Ovary (tissue), 10 donors: ENCODE measurements at places on chromosomes 1 and 21. TPM values are rescaled to one million over a fixed set of nuclear protein-coding genes. Genes with fewer than 3 reads are reported as not detected.
A peak's percentile ranks its signal among the peaks of the same experiment; 100 is the strongest.

Gene BTBD8
- 2.0 TPM for total RNA-seq

Gene TMEM51
- total RNA-seq, result 19.1 TPM

Gene TRIM58
- total RNA-seq, result 0.13 TPM

Gene TMEM61
- 0.60 TPM for total RNA-seq

Gene S100A7A
- not detected for total RNA-seq

Gene RNASEL
- 9.2 TPM for total RNA-seq

GRCh38 chr1:194267021-194267420, 1080.6 kb upstream of the B3GALT2 start:
- H3K4me1 ChIP-seq, result no peaks in the 10 kb centered on the region
- H3K4me3 ChIP-seq, result no peak overlapping the region
- no peak overlapping the region for H3K27ac ChIP-seq
- H3K36me3 ChIP-seq, result no peaks in the 10 kb centered on the region
- no peaks in the 10 kb centered on the region for H3K27me3 ChIP-seq

GRCh38 chr1:153362187-153362775, 4.6 kb downstream of the S100A9 start:
- H3K4me3 ChIP-seq, result no peak overlapping the region
- DNase-seq, result no peak
- H3K27ac ChIP-seq, result no peak overlapping the region

- H3K27me3 ChIP-seq, result no peaks in the 10 kb centered on the region
- no peak for DNase-seq
- no peaks in the 10 kb centered on the region for H3K36me3 ChIP-seq
These were observed 360.5 kb downstream of the KCNH1 start for GRCh38 chr1:210773450-210773849.

GRCh38 chr1:17212487-17213121, 7.7 kb downstream of the PADI1 start:
- no peak overlapping the region for H3K27ac ChIP-seq
- DNase-seq, result peak; percentile 63
- H3K4me1 ChIP-seq, result no peaks in the 10 kb centered on the region

DNA sequence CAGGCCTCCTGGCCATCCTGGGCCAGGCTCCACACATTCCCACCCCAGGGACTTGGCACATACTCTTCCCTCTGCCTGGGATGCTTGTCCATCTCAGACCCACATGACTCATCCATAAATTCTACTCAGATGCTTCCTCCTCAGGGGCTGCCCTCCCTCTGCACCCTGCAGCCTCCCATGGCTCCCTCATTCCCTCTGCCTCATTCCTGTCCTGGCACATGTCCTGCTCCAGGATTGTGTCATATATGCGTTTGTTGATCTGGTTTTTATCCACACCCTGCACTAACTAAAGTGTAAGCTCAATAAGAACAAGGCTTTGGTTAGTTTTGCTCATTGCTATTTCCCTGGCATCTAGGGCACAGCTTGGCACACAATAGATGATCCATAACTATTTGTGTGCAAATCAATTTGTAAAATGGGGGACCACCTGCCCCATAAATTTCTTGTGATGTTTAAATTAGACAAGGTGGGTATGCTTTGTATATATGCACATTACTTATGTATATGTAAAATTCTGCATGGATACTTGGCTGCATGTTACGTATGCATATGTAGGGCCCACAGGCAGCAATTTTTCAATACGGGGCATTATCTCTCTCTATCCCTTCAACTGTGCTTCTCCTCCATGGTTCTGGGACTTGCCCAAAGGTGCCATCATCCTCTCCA, 191.4 kb downstream of the PTPRU start:
- H3K27ac ChIP-seq, result no peak overlapping the region
- no peak overlapping the region for H3K4me3 ChIP-seq
- no peaks in the 10 kb centered on the region for H3K36me3 ChIP-seq
- no peak for DNase-seq
- H3K4me1 ChIP-seq, result no peaks in the 10 kb centered on the region

DNA sequence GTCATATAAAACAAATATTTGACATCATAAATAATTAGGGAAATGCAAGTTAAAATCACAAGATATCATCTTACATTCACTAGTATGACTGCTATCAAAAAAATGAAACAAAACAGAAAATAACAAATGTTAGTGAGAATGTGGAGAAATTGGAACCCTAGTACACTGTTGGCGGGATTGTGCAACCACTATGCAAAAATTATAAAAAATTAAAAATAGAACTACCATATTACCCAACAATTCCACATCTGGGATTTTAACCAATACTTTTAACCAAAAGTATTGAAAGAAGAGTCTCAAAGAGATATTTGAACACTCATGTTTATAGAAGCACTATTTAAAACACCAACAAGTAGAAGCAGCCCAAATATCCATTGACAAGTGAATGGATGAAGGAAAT, 797.2 kb upstream of the ADAMTS5 start:
- H3K36me3 ChIP-seq, result no peaks in the 10 kb centered on the region
- no peak overlapping the region for H3K4me3 ChIP-seq
- H3K27ac ChIP-seq, result no peak overlapping the region
- H3K4me1 ChIP-seq, result no peaks in the 10 kb centered on the region

DNA sequence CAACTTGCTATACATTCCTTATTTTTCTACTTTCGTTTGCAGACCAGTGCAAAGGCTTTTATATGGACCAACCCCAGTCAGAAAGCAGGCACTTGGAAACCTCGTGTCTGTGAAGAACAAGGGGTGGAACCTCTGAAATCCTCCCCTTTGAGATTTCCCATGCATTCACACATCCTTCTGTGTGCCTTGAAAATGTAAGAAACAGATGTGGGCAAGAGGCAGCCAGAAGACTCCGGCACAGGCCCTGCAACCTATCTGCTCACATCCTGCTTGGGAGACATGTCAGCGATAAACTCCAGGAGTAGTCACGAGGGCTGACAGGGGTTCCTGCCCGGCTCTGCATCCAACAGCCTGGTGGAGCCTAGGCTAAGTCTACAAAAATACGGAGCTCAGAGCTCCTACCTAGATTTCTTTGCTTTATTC, 42.5 kb downstream of the ETS2 start:
- DNase-seq, result peak; percentile 48
- no peaks in the 10 kb centered on the region for H3K27me3 ChIP-seq
- no peaks in the 10 kb centered on the region for H3K4me1 ChIP-seq
- H3K4me3 ChIP-seq, result no peak overlapping the region
- H3K27ac ChIP-seq, result no peak overlapping the region
- H3K36me3 ChIP-seq, result no peaks in the 10 kb centered on the region

DNA sequence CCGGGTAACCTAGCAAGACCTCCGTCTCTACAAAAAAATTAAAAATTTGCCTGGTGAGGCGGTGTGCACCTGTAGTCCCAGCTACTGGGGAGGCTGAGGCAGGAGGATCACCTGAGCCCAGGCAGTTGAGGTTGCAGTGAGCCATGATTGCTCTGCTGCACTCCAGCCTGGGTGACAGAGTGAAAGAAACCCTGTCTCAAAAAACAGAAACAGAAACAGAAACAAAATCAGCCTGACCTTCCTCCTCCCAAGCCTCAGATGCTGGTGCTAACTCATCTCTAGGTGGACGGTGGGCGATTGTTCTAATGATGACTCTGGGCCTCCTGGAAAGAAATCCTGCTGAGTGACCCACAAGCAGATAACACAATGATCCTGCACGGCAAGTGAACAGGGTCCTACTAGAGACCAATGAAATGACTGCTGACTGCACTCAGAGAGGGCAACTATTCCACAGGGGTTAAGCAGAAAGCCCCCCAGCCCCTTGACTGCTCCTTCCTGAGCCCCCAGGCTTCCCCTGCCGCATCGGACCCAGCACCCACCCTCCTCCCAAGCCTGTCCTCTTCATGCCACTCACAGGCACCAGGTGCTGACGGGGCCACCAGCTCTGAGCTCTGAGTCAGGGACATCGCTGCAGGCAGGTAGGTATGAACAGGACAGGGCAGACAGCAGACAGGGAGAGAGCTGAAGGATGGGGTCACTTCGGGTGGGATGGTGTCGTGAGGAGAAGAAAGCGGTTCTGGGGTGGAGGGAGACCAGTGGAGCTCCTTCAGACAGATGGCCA, 27.8 kb upstream of the LRRC38 start:
- no peak overlapping the region for H3K4me3 ChIP-seq
- no peaks in the 10 kb centered on the region for H3K27me3 ChIP-seq
- peaks cover 4% of the 10 kb centered on the region for H3K4me1 ChIP-seq
- no peak overlapping the region for H3K27ac ChIP-seq
- H3K36me3 ChIP-seq, result no peaks in the 10 kb centered on the region
- no peak for DNase-seq

DNA sequence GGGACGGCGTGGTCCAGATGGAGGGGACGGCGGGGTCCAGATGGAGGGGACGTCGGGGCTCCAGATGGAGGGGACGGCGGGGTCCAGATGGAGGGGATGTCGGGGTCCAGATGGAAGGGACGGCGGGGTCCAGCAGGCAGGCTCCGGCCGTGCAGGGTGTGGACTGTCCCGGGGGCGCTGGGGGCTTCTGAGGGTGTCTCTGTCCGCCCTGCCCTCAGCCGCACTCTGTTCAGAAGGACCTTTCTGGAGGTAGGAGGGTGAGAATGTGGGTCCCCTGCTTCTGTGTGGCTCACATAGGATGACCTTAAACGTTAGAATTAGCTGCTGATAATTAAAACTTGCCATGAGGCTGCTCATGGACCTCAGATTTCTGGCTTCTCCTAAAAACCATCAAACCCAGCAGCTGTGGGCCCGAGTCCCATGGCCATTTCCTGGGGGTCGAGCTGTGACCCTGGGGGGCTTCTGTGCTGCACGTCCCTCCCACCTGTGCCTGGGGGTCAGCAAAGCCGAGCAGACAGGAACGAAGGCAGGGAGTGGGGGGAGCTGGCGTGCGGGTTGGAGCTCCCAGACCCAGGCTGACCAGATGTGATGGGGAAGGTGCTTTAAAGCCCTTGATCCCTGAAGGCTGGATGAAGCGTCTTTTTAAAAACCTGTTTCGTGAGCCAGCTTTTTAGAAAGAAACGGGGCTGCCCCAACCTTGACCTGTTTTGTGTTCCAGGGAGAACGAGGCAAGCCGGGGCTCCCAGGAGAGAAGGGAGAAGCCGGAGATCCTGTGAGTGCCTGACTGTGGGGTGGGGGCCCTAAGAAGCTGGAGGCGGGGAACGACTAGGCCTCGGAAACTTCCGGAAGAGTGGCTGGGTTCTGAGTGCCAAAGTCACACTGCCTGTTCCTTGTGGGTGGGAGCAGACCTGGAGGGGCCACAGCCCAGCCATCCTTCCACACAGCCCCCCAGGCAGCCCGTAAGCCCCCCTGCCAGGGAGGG, 7.1 kb downstream of the COL6A1 start:
- H3K4me3 ChIP-seq, result no peak overlapping the region
- H3K27me3 ChIP-seq, result no peaks in the 10 kb centered on the region
- no peaks in the 10 kb centered on the region for H3K36me3 ChIP-seq
- H3K4me1 ChIP-seq, result peaks cover 18% of the 10 kb centered on the region
- peak; percentile 68 for DNase-seq
- peak overlapping the region; percentile 73 for H3K27ac ChIP-seq

DNA sequence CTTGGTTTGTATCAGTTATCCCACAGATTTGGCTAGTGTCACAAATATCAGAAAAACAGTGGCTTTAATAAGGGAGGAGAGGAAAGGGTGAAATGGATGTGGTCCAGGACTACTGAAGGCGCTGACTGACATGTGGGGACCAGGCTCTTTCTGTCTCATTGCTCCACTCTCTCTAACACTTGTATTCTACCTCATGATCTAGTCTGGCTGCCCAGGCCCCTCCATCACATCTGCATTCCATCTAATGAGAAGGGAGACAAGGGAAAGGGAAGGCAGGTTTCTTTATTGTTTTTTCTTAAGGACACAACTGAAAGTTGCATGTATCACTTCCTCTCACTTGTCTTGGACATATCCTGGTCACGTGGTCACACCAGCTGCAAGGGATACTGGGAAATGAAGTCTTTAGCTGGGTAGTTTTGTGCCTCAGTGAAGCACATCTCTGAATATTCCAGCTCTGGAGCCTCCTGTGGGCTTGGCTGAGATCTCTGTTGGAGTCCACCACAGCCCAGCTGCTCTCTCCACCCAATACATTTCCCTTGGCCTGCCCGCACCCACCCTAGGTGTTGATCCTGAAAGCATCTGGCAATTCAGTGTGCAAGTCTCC, 42.0 kb upstream of the PADI2 start:
- H3K36me3 ChIP-seq, result no peaks in the 10 kb centered on the region
- no peak for DNase-seq
- no peaks in the 10 kb centered on the region for H3K4me1 ChIP-seq
- H3K4me3 ChIP-seq, result no peak overlapping the region
- H3K27me3 ChIP-seq, result no peaks in the 10 kb centered on the region
- H3K27ac ChIP-seq, result no peak overlapping the region

DNA sequence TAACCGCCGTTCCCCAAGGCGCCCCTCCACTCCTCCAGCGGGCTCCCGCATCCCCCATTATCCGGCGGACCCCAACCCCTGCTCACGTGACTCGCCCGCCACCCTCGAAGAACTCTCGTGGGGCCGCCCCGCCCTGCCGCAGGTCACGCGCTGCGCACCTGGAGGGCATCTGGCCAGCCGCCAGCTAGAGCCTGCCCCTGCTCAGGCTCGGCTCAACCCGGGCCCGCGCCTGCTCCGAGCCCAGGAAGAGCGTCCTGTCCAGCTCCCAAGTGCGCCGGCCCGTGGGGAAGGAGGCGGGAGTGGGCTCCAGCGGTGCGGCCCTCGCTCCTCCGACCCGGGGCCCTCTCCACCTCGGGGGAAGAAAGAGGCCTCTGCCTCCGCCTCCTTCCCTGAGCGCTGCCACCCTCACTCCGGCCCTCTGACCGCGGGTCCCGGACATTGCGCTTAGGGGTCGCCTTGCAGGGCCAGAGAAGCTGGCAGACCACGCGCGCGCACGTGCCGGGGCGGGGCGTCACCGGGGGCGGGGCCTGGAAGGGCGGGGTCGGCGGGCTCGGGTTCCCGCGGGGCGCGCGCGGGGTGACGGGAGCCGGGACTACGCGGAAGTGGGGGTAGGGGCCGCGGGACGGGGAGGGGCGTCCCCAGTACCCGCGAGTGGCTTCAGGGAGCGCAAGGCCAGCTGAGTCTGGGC, 28.4 kb downstream of the HMGN2 start:
- peaks cover 1% of the 10 kb centered on the region for H3K4me1 ChIP-seq
- H3K36me3 ChIP-seq, result no peaks in the 10 kb centered on the region
- DNase-seq, result peak; percentile 94
- H3K27ac ChIP-seq, result peak overlapping the region; percentile 45

DNA sequence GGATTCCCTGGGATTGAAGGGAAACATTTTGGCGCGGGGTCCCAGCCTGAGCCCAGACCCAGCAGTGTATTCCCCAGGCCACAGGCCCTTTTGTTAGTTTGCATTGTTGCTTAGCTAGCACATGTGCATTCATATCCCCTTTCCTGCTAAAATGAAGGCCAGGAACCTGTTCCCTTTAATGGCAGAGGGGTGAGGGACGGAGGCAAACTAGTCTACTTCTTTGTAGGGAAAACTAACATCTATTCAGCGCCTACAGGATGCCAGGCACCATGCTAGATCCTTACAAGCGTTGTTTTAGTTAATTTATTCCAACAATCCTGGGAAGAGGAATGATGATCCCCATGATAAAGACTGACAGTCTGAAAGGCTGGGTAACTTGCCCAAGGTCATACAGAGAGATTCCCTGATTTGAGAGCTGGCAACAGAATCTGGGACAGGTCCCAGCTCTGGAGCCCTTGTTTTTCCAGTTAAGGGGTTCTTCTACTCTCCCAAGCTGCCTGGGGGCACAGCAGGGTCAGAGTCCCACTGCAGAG, 595 bp upstream of the E2F2 start:
- H3K4me1 ChIP-seq, result peaks cover 9% of the 10 kb centered on the region
- H3K27me3 ChIP-seq, result no peaks in the 10 kb centered on the region
- no peak overlapping the region for H3K4me3 ChIP-seq
- no peak overlapping the region for H3K27ac ChIP-seq
- H3K36me3 ChIP-seq, result no peaks in the 10 kb centered on the region
- no peak for DNase-seq
